ENCODE measurements at places on chromosomes 13 and 19. TPM values are rescaled to one million over a fixed set of nuclear protein-coding genes. Genes with fewer than 3 reads are reported as not detected.

C19orf18 gene
- not detected for total RNA-seq

ZNF836 gene
- 11.0 TPM for total RNA-seq

TLE2 gene
- 20.1 TPM for total RNA-seq

CEACAM16 gene
- not detected for total RNA-seq

RAVER1 gene
- 18.1 TPM for total RNA-seq
